ENCODE measurements at places on chromosomes 6 and 20.

- DNase-seq, result no peak
Measured at GRCh38 chr20:37294262-37294981, 5.0 kb downstream of the MANBAL start.

DNA sequence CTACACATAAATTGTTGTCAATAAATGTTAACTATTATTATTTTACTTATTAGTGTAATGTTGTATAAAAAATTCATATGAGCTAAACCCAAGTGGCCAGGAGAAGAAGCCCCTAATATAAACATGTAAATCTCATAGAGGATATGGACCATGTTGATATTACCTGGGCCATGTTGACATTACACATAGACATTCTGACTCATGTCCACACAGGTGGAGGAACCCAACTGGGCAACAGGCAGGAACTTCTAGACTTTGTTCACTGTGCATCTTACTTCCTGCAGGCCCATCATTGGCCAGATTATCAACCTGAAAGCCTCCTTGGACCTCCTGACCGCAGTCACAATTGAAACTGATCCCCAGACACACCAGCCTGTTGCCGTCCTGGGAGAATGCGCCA, 7.2 kb downstream of the BPIFA2 start:
- no peak for DNase-seq

DNA sequence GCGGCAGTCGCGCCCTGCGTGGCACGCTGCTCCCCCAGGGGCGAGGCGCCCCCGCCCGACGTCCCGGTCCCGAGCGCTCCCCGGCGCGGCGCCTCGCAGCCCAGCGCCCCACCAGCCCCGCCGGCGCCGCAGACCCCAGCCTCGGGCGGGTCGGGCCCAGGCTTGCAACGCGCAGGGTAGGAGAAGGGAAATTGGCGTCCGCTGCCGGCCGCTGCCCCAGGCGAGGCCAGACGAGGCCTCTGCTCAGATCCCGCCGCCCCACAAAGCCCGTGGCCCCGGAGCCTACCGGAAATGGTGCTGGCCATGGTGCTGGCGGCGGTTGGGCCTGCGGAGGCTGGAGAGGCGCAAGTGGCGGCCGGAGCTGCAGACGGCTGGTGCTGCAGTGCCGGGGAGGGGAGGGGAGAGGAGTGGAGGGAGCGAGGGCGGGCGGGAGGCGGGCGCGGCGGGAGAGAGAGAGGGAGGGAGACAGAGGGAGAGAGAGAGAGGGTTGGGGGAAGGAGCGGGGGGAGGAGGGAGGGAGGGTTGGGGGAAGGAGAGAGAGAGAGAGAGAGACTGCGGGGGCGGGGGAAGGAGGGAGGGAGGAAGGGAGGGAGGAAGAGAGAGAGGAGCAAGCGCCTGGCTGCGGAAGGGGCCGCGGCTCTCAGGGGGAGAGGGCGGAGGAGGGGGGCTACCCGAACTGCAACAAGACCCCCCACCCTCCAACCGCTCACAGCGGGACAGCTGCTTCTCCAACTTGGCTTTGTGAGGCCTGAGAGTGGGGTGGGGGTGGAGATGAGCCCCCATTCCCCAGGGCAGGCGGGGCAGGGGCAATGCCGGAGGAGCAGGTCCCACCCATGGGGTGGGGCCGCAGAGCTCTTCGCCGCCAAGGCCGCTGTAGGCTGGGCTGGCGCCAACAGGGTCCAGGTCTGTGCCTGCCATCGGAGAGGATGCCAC, at the start of gene STMN3:
STMN3 (minus strand) TSS at position 384 of the 933 bp plus-strand sequence; CDS start at position 305, 79 bp downstream.
- peak; percentile 6 for DNase-seq

DNA sequence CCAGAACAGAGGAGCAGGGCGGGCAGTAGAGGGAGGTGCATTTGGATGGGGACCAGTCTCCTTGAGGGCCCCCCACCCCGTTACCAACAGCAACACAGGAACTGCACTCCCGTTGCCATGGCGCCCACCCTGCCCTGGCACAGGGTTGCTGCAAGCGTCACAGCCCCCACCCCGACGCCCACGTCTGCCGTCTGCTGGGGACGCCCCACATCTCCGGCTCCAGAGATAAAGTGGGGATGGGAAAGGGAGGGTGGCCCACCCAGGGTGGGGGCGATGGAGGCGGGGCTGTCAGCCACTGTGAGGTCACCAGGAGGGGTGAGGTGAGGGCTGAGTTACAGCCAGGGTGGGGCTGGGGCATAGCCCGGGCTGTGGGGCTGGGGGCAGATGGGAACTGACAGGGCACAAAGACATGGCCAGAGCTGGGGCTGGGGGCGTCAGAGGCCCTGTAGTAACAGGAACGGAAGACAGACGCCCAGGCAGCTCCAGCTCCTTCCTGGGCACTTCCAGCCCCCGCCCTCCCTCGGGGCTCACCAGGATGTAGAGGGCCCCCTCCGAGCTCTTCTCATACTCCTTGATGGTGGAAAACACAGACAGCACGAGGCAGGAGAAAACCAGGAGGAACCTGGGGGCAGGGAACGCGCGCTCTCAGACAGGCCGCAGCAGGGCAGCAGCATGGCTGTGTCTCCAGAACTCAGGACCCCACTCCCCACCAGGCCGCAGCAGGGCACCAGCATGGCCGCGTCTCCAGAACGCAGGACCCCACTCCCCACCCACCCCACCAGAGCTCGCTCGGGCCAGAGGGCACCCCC, 26.0 kb downstream of the KCNQ2 start:
- DNase-seq, result no peak

- DNase-seq, result no peak
Measured at GRCh38 chr6:41135062-41135832, 18.9 kb downstream of the TREML1 start.

- no peak for DNase-seq
Measured at GRCh38 chr20:37042986-37043972, 52.5 kb downstream of the RBL1 start.

DNA sequence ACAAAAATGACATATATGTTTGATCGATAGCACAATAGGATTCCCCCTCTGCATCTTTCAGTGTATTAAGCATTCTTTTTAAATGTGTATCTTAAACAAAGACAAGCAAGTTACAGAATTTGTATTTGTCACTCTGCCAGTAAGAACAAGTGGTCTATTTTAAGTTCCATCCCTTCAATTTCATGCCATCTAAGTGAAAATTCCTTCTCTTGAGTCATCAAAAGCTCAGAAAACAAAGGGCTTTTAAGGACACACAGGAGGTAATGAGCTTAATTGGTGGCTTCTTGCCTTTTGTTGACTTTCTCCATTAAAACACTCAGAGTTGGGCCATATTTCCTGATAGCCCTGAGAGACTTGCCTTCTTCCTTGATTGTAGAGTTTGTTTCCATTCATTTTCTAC, 547.8 kb downstream of the TENT5A start:
- DNase-seq, result no peak

GRCh38 chr6:24901698-24902328, 33.9 kb downstream of the RIPOR2 start:
- no peak for DNase-seq

DNA sequence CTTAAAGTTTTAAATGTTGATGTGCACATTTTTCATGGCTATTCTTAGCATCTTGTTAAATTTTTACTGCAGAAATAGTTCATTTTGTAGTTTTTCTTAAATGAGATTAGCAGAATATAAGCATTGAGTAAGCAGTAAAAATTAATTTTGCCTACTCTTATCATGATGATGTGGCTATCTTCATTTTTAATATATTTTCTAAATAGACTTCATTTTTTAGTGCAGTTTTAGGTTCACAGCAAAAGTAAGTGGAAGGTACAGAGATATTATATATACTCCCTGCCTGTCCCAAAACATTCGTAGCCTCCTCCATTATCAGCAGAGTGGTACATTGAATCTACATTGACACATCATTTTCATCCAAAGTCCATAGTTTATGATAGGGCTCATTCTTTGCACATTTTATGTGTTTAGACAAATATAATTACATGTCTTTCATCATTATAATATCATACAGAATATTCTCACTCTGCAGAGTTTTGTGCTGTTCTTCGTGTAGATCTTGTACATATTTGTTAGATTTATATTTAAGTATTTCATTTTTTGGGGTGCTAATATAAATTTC, 13.7 kb downstream of the STXBP5 start:
- DNase-seq, result no peak

DNA sequence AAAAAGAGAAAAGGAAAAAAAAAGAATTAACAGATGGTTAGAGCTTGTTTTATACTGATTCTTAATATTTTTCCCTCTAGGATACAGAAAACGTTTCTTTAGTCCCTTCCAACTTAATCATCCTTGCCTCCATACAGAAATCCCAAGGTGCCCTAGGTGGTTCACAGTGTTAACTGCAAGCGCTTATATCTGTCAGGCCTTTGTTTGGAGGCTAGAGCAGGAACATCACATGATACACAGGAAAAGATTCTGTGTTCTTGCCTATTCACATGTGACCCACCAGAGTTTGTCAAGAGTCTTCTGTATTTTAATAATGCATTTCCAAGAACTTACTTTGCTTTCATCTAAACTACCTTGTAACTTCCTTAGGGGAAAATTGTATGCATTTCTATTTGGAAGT, 31.3 kb downstream of the ANKRD6 start:
- no peak for DNase-seq

- no peak for DNase-seq
Measured at GRCh38 chr6:76708641-76709331, 636.3 kb upstream of the IMPG1 start.

DNA sequence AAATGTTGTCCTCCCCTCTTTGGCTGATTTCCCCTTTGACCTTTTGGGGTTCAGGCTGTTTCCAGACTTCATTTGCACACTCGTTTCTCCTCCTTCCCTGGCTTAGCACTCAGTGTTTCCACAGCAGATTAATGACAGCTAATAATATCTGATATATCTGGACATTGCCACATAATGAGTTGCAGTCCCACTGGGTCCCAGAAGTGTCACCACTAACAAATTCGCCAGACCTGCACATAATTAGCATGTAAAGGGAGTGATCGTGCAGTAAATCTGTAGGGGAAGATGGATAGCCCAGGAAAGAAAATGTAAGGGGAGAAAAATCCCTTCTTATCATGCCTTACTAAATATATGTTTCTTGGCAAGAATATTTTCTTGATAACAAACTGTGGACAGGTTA, 922.1 kb downstream of the TFAP2A start:
- no peak for DNase-seq

- DNase-seq, result no peak
Measured at GRCh38 chr6:54114991-54115390, 3.7 kb downstream of the MLIP start.

DNA sequence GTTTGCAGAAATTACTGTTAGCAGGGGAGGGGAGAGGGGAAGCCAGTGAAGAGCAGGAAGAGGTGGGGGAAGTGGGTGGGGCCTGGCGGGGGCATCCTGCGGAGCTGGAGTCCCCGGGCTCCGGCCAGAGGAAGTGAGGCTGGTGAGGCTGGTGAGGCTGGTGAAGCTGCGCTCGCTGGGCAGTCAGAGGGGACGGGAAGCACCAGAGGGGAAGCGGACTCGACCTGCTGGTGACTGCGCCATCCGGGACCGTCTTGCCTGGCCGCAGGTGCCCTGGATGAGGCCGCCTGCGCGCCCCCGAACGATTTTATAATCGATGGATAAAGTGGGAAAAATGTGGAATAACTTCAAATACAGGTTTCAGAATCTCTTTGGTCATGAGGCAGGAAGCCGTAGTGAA, 635.3 kb upstream of the MARCKS start:
- no peak for DNase-seq

DNA sequence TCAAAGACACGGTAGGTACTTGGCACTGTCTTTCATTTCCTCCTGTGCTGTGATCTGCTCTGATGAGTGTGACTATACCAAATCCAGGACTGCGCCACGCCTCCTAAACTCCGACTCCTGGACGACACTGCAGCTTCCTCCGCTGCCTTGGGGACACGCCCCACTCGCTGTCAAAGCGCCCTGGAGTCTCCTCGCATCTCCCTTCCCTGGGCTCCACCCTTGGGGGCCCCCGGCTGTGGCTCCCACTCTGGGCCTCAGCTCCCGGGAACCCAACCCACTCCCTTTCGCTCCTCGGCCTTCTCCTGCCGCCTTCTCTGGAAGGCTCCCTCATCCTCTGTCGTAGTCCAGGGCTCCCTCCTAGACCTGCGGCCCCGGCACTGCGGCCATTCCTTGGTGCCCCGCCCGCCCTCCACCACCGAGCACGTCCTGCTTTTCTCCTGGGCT, 61.2 kb downstream of the RSPH3 start:
- no peak for DNase-seq

DNA sequence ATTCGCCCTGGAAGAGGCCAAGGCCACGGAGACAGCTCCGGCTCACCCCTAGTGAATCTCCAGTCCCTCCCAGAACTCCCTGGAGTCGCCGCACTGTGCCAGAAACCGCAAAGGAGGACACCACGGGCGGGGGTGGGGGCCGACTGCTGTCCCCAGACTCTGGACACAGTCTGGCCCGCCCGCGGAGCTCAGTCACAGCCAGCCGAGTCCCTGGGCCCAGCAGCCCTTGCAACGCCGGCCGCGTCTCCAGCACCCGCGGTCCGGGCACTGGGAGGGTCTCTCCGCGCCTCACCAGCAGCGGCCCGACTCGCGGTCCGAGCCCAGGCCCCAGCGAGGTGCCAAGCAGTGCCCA, 518 bp downstream of the PEX6 start:
- DNase-seq, result no peak

- DNase-seq, result no peak
Measured at GRCh38 chr6:166750108-166750793, 123.2 kb upstream of the RPS6KA2 start.

DNA sequence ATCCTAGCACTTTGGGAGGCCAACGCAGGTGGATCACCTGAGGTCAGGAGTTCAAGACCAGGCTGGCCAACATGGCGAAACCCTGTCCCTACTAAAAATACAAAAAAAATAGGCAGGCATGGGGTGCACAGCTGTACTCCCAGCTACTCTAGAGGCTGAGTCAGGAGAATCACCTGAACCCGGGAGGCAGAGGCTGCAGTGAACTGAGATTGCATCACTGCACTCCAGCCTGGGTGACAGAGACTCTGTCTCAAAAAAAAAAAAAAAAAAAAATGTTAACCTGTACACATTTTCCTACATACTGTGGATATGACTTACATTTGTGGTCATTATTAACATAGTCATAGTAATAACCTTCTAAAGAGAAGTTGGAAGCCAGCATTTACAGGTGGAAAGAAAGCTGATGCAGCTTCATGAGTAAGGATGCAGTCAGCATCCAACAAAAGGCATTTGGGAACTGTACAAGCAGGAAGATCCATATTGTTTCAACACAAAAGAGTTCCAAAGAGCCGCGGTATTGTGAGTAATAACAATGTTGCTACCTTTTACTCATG, 186.2 kb downstream of the GPX5 start:
- DNase-seq, result no peak

- DNase-seq, result no peak
Measured at GRCh38 chr6:139064981-139065665, 36.6 kb downstream of the ABRACL start.

DNA sequence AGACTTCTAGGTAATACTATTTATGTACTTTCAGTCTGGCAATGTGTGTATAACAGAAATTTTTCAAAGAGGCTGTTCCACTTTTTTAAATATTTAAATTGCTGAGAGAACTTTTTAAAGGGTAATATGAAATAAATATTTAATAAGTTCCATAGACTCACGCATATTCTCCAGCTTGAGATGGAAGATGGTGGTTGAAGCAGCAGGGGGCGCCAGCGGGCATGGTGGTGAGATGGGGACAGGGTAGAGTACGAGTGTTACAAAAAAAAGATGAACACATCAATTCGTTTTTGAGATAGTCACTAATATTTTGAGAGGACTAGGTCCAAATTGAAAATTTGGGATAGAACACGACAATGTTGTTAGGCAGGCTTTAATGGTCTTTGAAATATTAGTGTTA, 68.4 kb downstream of the RSPO3 start:
- no peak for DNase-seq
